CD4-positive, alpha-beta T cell treated with Interleukin-17A for 4 hours (primary cell): ENCODE measurements at places on chromosomes 13 and 19.

DNA sequence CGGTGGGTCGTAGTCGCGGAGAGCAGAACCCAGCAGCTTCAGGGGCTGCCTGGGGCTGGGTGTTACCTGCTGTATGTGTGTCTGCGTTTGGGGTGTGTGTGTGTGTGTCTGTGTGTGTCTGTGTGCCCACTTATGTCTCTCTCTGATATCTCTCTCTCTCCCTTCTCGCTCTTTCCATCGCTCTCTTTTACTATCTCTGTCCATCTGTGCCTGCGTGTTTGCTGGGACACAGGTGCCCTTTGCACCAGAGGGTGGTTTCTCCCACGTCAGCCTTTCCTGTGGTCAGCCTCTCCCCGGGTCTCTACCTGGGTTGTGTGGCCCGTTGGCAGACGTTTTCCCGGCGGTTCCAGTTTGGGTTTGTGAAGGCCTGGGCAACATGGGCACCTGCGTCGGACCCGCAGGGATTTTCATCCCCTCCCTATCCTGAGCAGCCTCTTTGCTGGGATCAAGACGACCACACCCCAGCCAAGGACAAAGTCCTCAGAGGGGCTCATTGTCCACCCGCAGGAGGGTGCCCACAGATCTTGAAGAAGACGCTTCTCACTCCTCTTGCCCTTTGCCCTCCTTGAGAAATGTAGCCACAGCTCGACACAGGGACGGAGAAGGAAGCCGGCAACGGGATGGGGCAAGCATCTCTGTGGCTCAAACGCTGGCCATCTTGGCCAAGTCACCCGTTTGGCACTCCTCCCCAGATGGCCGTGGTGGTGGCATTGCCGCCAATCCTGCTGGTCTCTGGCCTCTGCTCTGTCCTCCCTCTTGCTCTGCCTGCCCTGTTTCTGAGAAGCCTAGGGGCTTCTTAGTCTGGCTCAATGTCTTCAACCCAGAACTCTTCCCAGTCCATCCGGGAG, 43.3 kb downstream of the ZNF146 start:
- DNase-seq, result no peak

DNA sequence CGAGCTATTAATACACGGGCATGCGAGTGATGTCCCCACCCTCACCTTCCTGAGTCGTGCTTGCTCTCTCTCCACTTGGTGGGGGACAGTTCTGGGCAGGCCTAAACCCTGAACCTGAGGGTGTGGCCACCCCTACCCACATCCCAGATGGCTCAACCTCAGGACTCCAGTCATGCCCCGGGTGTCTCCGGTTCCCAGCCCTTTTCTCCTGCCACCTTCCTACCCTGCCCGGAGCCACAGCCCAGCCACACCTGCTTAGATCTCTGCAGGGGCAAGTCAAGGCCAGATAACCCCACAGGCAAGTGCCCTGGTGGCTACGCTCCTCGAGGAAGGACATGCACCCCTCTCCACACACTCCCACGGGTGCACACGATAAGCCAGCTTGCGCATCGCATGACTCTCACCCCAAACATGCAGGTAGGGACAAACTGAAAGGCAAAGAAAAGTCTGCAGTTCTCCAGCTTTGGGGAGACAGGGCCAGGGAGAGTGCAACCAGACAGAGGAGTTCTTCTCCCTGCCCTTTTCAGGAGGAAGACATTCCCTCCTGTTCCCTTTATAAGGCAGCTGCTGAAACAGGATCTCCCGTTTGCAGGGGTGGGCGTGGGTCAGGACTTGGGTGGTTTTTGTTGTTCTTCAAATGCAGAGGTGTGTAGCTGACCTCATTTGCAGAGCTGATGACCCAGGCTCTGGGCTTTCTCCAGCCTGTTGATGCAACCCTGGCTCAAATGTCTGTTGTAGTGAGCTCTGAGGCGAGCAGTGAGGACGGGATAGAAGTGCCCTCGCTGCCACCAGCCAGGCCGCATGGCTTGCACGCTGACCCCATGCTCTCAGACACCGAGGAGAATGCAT, 88.6 kb downstream of the DPF1 start:
- DNase-seq, result no peak

GRCh38 chr19:48290771-48291488, 21.0 kb downstream of the ZNF114 start:
- DNase-seq, result peak; percentile 79

GRCh38 chr13:97319113-97319720, 97.1 kb downstream of the MBNL2 start:
- DNase-seq, result no peak

- no peak for DNase-seq
Observed at GRCh38 chr19:46447824-46448223, 19.1 kb upstream of the PNMA8C start.

GRCh38 chr13:51342706-51343105, 3.2 kb downstream of the SERPINE3 start:
- DNase-seq, result no peak

DNA sequence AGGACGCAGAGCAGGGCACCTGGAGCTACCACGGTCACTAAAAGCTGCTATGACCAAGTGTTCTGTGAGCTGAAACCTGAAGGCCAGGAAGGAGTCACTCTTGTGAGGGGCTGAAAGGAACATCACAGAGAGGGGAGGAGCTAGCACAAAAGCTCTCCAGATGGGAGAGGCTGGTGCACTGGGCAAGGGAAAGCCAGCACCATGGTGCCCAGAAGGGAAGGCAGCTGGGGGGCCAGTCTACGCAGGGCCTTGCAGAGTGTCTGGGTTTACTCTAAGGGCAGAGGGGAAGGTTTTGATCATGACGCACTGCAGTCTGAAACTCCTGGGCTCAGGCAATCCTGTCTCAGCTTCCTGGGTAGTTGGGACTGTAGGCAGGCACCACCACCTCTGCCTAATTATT, 4.1 kb upstream of the ZNF580 start:
- DNase-seq, result no peak

DNA sequence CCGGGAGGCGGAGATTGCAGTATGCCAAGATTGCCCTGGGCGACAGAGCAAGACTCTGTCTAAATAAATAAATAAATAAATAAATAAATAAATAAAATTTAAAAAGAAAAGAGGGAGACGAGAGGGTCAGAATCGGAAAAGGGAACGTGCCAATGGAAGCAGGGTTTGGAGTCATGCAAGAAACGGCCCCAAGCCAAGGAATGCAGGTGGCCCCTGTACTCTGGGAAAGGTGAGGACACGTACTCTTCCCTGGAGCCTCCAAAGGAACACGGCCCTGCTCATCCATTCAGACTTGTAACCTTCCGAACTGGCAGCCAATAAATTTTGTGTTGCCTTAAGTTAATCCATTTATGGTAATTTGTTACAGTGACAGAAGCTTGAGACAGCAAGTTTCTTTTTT, 19.9 kb upstream of the PNMA8C start:
- DNase-seq, result no peak

GRCh38 chr13:51269039-51269438, 46.8 kb downstream of the FAM124A start:
- no peak for DNase-seq

- DNase-seq, result no peak
Observed at GRCh38 chr19:56372281-56372680, 21.1 kb downstream of the ZNF582 start.

GRCh38 chr13:87128491-87128890, 542.7 kb upstream of the SLITRK5 start:
- DNase-seq, result no peak

- DNase-seq, result peak; percentile 25
Observed at GRCh38 chr19:58328999-58329398, 2.2 kb downstream of the ZSCAN22 start.

DNA sequence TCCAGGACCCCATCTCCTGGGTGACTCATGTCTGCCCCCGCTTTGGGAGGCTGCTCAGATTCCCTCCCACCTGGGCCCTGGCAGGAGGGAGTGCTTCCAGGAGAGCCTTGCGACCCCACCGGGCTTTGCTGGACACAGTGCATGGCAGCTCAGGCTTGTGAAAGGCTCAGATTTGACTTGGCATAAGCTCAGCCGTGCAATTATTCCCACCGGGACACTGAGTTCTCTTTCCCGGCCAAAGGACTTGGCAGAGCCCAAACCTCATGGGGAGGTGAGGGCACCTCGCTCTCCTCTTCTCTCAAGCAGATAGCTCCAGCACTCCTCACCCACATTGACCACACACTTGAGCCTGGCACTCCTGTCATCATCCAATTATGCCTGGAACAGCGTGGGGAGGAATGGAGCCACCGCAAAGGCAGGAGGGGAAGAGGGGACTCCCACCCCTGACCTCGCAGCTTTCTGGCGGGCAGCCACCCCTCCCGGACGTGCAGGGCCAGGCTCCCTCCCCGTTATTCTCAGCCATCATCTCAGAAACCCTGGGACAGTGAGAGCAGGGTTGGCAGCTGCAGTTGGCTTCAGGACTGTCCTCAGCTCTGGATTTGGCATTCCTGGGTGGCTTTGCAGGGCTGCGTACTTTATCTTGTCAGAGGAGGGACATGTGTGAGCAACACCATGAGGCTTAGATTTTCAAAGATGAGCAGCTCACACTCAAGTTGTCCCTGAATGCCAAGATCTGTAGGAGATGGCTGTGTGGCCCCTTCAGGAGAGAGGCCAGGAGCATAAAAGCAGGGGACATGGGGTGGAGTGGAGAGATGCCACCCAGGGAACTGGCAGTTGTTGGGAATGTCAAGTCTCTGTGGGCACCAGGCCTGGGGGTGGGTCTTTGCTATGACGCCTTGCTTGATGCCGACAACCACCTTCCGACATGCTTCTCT, 306.2 kb downstream of the TEX29 start:
- no peak for DNase-seq

- no peak for DNase-seq
Observed at GRCh38 chr13:113089693-113090414, 15.7 kb upstream of the F7 start.

DNA sequence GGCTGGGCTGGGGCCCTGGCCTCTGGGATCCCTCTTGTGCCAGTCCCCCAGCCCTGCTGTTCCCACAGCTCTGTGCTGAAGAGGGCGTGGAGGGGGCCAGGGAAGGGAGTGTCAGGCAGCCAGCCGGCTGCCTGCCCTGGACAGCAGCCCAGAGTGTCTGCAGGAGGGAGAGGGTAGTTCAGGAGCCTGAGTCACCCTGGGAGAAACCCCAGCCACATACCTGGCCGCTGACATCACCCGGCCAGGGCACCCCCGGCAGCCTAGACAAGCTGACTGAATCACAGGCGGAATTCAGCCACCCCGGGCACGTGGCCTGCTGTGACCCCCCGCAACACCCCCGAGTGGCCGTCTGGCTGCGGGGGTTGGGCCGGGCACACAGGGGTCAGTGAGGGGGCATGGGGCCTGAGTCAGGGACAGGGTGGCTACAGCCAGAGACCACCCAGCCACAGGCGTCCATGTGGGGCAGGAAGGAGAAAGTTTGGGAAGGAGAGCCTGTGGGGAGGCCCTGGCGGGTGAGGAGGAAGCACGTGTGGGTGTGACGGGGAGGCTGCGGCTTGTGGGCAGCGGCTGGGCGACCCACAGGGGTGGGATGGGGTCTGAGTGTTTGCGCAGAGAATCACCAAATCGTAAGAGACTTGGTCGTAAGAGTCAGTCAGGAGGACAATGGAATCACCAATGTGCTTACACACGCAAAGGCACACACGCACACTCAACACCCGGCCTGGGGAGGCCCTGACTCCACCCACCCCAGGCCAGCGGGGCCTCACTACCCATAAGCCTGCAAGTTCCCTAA, 11.9 kb upstream of the FOSB start:
- peak; percentile 66 for DNase-seq
